ENCODE measurements at places on chromosomes 1 and 21.

DNA sequence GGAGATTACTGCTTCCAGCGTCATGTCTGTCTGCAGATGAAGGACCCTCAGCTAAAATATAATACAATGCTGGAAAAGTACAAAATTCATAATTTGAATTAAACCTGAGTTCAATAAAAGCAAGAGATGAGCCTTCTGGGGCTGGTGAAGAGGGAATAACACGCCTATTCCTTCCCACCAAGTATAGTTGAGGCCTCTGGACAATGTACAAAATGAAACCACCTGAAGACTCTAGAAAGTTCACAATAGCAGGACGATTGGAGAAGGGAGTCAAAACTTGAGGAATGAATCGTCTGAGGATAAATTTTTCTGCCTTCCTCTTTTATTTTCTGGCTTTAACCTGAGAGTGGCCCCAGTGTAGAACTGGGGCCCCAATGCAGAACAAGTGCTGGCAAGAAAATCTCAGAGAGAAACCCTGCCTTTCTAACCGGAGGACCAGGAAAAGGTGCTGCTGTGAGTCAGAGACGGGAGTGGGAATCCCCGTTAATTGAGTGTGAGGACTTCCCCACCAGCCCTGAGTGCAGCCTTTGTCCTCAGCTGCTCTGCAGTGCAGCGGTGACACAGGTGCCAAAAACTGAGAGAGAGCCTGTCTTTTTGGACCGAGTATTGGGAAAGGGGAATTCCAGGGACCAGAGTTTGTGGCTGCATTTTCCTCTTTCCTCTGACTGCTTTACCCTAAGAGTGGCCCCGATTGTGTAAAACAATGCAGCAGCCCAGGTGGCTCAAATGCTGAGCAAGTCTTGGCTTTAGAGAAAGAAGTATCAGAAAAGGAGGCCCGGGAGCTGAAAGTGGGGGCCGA lies 264.9 kb downstream of the DYRK1A start:
- no peak for DNase-seq

GRCh38 chr1:234604495-234605398 lies 5.2 kb downstream of the IRF2BP2 start:
- no peak for DNase-seq

- DNase-seq, result no peak
Observed at GRCh38 chr1:7628273-7628672, 142.8 kb upstream of the VAMP3 start.

DNA sequence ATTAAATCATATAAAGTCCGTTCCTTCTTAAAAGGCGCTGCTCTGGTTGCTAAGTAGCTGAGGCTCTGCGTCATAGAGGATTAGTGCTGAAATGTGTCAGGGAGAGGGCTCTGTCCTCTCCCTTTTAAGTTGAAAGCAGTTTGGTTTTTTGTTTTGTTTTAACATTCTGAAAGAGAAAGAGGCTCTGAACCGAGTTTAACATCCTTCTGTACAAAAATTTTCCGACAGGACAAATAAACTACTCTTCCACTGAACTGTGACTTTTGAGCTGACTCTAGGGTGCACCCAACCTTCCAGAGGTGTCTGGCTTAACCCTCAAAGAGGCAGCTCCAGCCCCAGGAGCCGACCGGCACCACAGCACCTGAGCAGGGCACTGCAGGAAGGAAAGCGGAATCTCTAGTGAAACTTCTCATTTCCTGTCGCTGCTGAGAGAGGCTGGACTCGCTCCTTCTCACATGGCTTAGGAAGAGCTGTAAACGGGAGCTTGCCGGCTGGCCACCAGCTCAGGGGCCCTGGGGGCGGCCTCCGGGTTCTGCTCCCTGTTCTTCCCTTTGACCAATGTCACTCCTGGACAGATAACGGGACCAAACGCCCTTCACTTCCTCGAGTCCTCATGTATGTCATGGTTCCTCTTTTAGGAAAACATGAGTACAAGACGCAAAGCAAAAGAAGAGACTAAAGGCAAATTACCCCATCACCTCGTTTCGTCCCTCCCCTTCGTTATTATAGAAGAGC lies 1.2 kb downstream of the VAV3 start:
- DNase-seq, result no peak

DNA sequence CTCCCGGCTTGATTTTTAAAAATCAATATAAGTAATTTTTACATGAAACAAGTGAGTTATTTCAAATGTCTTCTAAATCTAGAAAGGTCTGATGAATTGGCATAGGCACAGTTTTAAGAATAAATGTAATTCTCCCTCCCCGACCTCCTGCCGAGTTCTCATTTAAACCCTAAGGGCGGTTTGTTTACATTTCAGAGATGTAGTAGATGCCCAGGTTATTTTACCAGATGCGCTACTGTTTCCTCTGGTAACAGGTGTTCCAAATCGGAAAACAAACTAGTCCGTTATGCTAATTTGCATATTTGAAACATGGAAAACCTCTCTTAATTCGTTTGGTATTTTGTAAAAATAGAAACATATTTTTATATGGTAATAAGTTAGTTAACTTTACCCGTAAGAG lies 53.8 kb upstream of the CFAP126 start:
- no peak for DNase-seq

DNA sequence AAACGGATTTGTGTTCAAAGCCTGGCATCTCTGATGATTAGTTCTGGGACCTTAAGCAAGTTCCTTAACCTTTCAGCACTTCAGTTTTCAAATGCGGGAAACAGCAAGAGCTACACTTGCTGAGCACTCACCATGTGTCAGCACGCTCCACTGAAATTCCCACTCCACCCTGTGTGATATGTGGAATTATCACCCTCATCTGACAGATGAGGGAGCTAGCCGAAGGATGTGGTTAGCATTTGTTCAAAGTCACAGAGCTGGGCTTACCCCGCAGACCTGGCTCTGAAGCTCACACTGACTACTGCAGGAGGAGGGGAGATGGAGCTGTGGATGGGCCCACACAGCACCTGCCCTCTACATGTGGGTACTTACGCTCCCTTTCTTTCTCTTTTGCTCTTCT lies 29.1 kb downstream of the IL12RB2 start:
- DNase-seq, result no peak

- no peak for DNase-seq
Observed at GRCh38 chr1:150072959-150073358, 5.4 kb downstream of the VPS45 start.

DNA sequence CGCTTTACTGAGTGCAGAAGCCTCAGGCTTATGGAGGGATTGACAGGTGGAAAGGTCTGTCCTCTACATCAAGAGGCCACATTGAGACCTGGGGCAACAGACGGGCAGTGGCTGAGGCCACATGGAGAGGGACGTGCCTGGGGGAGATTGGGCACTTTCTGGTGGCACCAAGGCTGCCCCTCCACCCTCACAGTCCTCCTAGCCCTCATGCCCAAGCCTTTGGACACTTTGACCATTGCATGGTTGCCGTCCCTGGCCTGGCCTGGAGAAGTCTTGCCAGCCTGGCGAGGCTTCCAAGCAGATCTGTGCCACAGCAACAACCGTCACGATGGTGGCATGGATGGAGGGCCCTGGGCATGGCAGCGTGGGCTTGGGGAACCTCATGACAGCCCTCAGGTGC lies 192.1 kb upstream of the VAMP3 start:
- no peak for DNase-seq

- no peak for DNase-seq
Observed at GRCh38 chr1:119737040-119737682, 25.4 kb downstream of the PHGDH start.
